ENCODE measurements at places on chromosomes 12 and 14.

- no peak for DNase-seq
Observed at GRCh38 chr12:105317942-105318621, 12.4 kb upstream of the C12orf75 start.

DNA sequence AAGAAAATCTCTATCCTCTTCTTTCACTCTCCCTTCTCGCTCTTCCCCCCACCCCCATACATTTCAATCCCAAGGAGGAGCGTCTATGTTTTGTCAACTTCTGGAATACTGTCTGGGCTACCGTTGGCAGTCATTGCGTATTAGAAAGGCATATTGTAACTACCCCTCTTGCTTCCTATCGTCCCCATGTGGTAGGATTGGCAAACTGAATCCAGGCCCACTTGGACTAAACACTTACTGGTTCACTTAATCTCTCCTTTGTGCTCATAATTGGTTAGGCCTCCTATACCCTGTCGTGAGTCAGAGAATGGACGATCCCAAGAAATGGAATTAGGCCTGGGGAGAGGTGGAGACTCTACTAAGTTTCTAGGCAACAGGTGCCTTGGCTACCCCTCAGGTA, 68.8 kb upstream of the SLC8A3 start:
- peak; percentile 10 for DNase-seq

DNA sequence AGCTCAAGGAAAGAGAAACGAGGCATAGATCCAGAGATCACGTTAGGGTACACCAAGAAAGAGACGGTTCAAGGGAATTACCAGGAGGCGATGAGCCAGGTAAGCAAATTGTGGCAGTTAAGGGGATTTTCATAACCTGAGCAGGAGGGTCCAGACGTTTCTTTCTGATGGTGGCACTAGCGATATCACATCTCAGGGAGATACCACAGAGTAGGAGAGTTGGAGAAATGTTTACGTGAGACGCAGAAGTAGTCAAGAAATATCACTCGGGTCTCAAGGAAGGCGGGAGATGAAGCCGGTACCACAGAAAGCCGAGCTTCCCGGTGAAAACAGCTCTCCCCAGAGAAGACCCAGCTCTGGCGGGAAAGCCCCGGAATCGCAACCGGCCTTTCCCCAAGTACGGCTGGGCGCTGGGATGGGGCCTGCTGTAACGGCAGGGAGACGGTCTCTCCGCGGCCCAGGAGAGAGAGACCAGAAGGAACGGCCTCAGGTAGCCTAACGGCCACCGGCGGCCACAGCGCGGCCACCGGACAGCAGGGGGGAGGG, 485 bp downstream of the SENP1 start:
- peak; percentile 64 for DNase-seq

DNA sequence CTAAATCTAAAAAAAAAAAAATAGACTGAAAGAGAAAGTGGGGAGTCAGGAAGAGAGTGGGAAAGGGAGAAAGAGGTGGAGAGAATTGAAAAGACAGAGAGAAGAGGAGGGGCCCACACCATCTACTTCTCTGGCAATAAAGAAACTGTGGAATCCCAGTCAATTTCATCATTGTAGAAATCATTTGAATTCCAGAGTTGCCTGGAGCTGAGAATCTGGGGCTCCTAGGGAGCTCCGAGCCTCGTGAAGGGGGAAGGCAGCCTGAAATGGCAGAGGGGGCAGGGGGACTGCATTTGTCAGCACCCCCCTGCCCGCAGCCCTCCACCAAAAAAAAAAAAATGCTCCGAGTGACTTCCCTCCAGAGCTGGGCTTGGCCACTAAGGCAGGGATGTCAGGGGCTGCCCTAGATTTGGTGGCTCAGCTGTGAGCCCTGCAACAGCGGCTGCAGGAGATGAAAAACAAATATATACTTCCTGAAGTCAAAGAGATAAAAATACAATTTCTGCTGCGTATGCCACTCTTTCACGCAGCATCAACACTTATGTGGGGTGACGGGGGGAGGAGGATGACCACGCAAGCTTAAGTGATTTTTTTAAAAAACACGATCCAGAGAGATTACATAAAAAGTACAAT, 80.5 kb downstream of the BCL11B start:
- no peak for DNase-seq

DNA sequence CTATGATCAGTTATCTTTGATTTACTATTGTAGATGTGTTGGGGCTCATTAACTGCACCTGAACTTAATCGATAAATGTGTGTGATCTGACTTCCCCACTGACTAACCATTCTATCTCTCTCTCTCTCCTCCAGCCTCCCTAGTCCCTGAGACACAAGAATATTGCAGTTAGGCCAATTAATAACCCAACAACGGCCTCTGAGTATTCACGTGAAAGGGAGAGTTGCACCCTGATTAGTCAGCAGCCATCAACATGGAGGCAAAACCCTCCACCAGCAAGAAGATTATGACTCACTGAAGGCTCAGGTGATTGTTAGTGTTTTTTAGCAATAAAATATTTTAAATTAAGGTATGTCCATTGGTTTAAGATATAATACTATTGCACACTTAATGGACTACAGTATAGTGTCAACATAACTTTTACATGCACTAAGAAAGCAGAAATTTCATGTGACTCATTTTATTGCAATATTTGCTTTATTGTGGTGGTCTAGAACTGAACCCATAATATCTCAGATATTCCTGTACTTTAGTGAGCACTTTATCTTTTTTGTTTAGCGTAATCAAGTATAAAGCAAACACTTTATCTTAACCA, 77.1 kb upstream of the PTGDR start:
- no peak for DNase-seq

DNA sequence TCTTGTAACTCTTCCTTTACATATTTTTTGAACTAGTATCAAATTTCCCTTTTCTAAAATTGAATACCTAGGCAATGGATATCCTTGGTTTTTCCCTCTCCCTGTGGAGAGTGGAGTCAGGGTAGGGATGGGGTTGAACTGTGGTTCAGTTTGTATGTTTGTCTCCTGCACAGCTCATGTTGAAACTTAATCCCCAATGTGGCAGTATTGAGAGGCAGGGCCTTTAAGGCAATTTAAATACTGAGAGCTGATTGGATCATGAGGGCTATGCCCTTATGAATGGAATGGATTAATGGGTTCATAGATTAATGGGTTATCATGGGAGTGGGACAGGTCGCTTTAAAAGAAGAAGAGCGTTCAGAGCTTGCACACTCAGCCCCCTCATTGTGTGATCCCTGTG, 127.2 kb upstream of the RGS6 start:
- no peak for DNase-seq

- no peak for DNase-seq
Observed at GRCh38 chr14:73250781-73251500, 13.6 kb downstream of the PAPLN start.
